ENCODE measurements at places on chromosomes 5 and 9.

DNA sequence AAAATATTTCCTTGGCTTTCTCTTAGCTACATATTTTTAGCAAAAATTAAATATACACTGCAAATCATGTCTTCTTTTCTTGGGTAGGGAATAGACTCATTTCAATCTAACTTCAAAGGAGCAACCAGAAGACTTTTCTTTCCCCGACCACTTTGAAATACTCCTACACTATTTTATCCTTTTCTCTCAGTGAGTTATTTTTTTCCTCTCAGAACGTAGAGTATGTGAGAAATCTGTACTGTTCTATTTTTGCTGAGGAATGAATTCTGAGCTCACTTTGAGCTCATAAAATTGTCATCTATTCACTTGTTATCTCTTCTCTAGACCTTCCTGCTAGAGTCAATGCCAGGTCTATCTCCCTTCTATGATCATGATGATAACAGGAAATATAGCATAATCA is 22.2 kb upstream of the DAPK1 start:
- no peak for DNase-seq

DNA sequence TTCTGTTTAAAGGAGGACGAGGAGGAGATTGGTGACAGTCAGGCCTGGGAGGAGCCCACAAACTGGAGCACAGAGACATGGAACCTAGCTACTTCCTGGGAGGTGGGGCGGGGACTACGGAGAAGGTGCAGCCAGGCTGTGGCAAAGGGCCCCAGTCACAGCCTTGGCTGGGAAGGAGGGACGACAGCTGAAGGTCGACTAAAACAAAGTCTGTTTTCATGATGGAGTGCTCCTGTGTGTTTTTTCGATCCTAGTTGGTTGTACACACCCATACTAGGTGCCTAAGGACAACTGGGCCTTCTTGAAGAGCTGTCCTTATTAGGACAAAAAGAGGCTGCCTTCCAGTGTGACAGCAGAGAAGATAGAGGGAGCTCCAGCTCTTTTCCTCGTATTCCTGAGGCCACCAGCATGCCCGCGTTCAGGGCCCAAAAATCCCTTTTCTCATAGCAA is 2.9 kb downstream of the CCDC107 start:
- DNase-seq = no peak

GRCh38 chr9:38311382-38312270 is 80.9 kb upstream of the ALDH1B1 start:
- DNase-seq = no peak

GRCh38 chr9:83986765-83987401 is 6.3 kb downstream of the RMI1 start:
- no peak for DNase-seq

GRCh38 chr5:134547999-134548658 is 22.7 kb downstream of the JADE2 start:
- no peak for DNase-seq

GRCh38 chr9:113538131-113538530 is 74.6 kb downstream of the RGS3 start:
- DNase-seq = no peak

- DNase-seq = peak; percentile 23
These were observed 81.7 kb upstream of the ZBTB43 start for GRCh38 chr9:126722922-126723806.

DNA sequence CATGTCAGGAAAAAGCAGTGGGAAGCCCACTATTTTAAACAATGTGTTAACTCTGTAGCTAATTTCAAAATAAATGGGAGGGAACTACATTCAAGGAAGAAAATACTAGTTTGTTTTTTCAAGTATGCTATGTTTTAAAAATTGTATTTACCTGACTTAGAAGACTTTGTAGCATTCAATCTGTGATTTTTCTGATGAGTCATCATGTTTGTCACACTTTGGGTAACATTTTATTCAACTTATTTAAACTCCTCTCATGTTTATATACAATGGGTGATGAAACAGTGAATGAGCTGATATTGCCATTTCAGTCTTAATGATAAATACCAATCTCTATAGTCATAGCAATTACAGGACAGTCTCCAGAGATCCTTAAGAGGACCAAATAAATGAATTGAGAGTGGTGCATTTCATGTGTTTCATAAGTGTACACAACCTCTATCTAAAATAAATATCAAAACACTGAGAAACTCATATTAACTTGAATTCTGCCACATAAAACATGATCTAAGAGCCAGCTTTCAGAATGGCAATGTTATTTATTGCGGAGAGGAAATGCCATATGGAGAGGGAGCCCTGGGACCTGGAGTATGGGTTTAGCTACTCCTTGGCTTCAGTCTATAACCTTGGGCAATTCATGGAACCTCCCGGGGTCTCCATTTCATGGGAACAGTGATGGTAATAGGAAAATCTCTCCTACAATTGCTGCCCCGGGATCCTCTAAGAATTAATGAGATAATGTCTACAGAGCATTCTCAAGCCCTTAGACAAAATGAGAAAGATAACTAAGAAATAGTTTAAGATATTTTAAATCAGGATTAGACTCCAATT is 913.9 kb downstream of the TLE4 start:
- no peak for DNase-seq

DNA sequence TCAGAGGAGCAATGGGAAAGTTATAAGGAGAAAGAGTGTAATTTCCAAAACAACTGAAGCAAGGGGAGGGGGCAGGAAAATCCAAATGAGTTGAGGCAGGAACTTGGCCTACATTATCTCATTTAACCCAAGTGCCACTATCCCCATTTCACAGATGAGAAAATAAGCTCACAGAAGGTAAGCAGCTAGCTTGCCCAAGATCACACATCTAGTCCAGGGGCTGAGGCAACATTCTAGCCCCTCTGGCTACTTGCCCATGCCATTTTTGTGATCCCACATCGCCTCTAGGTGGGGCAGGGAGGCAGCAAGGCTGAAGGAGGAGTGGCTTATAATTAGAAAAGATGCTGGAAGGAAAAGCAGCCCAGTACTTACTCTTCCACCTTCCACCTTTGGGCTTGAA is 2.6 kb upstream of the PSIP1 start:
- no peak for DNase-seq

DNA sequence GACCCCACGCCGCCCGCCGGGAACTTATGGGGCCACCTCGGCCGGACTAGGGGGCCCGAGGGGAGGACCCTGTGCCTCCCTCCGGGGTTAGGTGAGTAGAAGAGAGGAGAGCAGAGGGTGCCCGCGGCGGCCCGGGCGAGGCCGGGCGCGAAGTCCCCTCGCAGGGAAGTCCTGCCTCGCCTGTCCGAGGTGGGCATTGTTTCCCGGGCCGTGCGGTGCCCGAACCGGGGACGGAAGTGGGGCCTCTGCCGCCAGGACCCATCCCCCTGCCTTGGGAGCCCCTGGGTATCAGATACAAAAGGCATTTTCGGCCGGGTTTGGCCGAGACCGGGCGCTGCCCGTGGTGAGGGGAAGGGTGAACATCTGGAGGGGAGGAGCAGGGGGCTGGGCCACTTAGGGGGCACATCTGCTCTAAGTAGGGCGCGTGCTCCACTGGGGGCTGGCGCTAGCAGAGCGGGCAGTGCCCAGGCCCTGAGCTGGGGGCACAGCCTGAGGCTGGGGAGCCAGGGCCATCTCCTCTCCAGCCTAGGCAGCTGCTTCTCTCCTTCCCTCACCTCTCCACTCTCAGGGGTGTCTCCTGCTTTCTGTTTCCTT is 48.2 kb downstream of the DAB2IP start:
- no peak for DNase-seq

- DNase-seq = no peak
These were observed 43.7 kb downstream of the BICD2 start for GRCh38 chr9:92720807-92721535.

DNA sequence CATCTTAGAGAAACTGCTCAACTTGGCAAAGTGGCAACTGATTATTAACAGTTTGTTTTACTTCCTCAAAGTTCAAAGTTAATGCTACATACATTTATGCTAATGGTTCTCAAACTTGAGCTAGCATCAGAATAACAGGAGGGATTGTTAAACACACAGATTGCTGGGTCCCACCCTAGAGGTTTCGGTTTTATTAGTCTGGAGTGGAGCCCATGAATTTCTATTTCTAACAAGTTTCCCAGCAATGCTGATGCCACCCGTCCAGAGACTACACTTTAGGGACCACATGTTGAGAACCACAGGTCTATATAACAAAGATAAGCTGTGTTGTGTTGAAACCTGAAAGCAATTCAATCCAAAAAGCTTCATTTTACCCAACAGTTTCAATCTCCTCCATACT is 95.3 kb downstream of the FBXW11 start:
- DNase-seq = no peak

DNA sequence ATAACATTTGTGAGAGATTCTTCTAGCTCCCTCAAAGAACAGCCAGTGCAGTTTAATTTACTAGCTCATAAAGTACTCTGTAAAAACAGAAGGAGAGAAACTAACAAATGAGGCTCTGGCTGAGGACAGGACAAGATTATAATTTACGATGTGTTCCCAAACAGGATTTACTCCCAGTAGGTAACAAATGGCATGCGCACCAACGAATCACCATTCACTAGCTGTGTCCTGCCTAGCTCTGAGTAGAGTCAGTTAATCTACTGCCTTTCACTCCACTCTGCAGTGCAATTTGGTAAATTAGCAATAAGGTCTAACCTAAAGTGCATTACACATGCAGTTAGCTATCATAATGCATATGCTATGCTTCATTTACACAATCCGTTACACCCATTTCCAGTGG is 497.4 kb upstream of the CCNG1 start:
- DNase-seq = no peak

GRCh38 chr5:9473624-9474023 is 72.3 kb downstream of the SEMA5A start:
- DNase-seq = no peak

- no peak for DNase-seq
These were observed 4.1 kb downstream of the SLC6A19 start for GRCh38 chr5:1205255-1206180.

DNA sequence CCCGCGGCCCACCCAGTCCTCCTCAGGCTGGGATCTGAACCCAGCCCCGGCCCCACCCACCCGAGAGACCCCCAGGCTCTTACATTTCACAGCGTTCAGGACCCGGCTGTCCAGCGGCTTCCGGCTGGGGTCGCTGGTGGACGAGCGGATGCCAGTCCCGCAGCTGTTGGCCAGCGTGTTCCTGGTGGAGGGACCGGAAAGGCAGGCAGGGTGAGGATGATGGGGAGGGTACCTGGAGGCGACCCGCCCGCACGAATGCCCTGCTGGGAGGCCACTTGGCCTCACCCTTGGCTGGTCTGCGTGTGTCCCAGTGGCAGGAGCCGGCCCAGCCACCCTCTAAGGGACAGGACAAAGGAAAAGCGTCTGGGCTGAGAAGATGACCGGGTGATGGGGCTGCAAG is 51.9 kb upstream of the UBAC1 start:
- DNase-seq = no peak

GRCh38 chr9:108684288-108685025 is 171.3 kb downstream of the ACTL7B start:
- no peak for DNase-seq

GRCh38 chr5:39780347-39780746 is 355.6 kb upstream of the DAB2 start:
- no peak for DNase-seq

DNA sequence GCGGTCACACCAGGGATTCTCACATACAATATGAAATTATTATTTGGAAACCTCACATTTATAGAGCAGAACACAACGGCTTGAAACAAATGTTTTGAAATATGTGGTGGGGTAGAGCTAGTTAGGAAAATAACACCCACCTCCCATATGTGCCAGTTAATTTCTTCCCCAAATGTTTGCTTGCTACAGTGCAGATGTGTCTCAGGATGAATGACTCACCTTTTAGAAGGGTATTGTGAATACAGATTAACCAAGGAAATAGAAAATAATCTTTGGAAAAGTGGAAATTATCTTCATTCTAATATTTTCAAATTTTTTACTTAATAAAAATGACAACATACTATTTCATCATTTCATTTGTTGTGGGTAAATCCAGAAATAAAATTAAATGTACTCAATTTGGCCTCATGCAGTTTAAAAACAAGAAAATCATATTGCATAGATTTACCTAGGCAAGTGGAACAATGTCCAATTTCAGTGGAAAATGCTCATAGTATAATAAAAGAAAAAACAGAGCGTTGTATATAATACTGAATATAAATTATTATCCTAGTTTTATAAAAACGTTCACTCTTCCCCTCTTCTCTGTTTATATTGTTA is 39.3 kb upstream of the RICTOR start:
- DNase-seq = no peak

- DNase-seq = no peak
These were observed 217.4 kb downstream of the KDM4C start for GRCh38 chr9:6975198-6975597.

GRCh38 chr5:135466178-135467050 is 14.3 kb upstream of the TIFAB start:
- DNase-seq = peak; percentile 78

DNA sequence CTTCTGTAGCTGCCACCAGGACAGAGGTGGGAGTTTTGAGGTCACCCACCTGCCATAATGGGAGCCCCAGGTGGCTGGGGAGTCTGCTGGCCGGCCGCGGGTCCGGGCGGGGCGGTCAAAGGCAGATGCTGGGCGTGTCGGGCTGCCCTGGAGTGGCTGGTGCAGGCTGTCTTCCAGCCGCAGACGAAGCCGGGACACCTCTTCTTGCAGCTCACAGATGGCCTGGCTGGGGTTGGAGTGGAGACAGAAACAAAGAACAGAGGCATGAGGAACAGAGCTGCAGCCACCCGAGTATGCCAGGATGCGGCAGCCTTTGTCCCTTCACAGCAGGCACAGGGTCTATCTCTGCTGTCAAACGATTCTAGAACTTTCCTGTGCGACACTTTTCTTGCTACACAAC is 18.0 kb downstream of the ORM2 start:
- no peak for DNase-seq

Data from inflammatory macrophage (primary cell).